ENCODE measurements at places on chromosomes 6 and 20. TPM values are rescaled to one million over a fixed set of nuclear protein-coding genes. Genes with fewer than 3 reads are reported as not detected.

DNA sequence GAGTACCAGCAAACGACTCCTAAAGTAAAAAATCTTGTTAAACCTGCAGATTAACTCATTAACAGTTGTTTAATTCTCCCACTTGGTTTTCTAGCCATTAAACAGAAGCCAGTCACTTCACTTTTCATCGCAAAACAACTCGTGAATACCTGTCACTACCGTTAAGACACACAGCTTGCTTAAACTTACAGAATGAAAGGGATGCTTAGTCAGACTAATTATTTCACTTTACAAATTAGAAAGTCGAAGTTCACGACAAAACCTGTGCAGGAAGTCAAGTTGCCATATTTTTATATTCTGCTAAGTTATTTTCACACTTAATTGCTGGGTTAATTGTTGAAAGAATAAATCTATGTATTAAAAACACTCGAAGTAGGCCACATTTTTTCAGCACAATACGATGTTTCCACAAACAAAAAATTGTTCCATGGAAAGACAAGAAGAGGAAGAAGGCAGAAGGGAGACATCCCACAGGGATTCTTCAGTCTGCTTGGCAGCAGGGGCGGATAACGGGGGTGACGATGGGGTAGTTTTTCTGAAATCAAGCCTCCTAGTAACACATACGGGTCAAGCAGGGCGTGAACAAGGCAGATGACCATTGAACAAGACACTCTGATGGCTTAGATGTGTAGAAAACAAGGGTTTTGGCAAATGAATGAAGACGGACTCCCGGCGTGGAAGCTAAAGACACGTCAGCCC lies 933 bp downstream of the SSR1 start:
- DNase-seq: no peak
- peak overlapping the region; percentile 100 for H3K4me3 ChIP-seq
- H3K4me1 ChIP-seq: peaks cover 46% of the 10 kb centered on the region
- H3K36me3 ChIP-seq: peaks cover 23% of the 10 kb centered on the region
- no peaks in the 10 kb centered on the region for H3K27me3 ChIP-seq
- H3K27ac ChIP-seq: peak overlapping the region; percentile 97

- H3K4me1 ChIP-seq: peaks cover 44% of the 10 kb centered on the region
- no peak for DNase-seq
- H3K27me3 ChIP-seq: no peaks in the 10 kb centered on the region
- no peak overlapping the region for H3K4me3 ChIP-seq
- H3K36me3 ChIP-seq: no peaks in the 10 kb centered on the region
- no peak overlapping the region for H3K27ac ChIP-seq
These were observed 1.4 kb upstream of the RRBP1 start for GRCh38 chr20:17683218-17684076.

DNA sequence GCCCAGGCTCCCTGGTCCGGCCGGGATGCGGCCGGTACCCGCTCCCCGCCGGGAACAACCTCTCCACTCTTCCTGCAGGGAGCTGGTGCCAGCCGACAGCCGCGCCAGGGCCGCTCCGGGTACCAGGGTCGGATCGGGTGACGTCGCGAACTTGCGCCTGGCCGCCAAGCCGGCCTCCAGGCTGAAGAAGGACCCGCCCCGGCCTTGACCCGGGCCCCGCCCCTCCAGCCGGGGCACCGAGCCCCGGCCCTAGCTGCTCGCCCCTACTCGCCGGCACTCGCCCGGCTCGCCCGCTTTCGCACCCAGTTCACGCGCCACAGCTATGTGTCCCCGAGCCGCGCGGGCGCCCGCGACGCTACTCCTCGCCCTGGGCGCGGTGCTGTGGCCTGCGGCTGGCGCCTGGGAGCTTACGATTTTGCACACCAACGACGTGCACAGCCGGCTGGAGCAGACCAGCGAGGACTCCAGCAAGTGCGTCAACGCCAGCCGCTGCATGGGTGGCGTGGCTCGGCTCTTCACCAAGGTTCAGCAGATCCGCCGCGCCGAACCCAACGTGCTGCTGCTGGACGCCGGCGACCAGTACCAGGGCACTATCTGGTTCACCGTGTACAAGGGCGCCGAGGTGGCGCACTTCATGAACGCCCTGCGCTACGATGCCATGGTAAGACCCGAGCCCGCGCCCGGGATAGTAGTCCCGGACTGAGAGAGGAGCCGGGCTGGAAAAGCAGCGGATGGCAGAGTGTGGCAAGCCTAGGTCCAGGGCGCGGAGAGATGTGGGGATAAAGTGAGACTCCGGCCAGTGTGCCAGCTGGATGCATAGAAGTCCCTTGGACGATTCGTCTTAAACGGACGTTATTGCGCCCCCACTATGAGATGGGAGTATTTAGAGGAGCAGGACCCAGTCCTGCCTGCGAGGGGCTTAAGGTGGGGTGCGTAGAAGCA lies at the start of gene NT5E:
Gene NT5E (plus strand): TSS at position 266 of the 942 bp plus-strand sequence. CDS start 57 bp downstream, at position 323.
- H3K27ac ChIP-seq: peak within 1 kb of the TSS; percentile 46
- peaks cover 28% of the 10 kb centered on the region for H3K4me1 ChIP-seq
- peak; percentile 94 for DNase-seq
- no peaks in the 10 kb centered on the region for H3K36me3 ChIP-seq
- H3K27me3 ChIP-seq: peaks cover 6% of the 10 kb centered on the region

DNA sequence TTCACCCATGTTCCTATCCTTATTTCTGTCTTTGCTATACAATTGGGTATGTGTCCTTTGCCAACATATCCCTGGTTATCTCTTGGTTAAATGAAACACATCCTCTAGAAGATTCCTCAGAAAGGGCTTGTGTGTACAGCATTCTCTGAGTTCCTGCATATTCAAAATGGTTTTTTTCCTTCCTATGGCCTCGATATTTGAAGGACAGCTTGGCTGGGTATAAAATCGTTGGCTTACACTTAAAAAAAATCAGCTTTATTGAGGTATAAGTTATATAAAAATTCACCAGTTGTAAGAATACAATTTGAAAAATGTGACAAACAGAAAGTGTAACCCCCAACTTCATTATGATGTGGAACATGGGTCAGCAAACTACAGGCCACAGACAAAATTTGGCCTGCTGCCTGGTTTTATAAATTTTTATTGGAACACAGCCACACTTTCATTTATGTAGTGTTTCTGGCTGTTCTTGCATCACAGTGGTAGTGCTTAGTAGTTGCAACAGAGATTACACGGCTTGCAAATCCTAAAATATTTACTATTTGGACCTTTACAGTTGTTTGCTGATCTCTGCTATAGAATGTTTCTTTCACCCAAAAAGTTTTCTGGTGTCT lies 16.7 kb downstream of the PCMT1 start:
- no peaks in the 10 kb centered on the region for H3K36me3 ChIP-seq
- no peak for DNase-seq
- no peak overlapping the region for H3K27ac ChIP-seq
- peaks cover 12% of the 10 kb centered on the region for H3K4me1 ChIP-seq
- H3K4me3 ChIP-seq: no peak overlapping the region
- no peaks in the 10 kb centered on the region for H3K27me3 ChIP-seq

GRCh38 chr6:156760377-156760776 lies 16.8 kb upstream of the ARID1B start:
- no peak overlapping the region for H3K4me3 ChIP-seq
- H3K27me3 ChIP-seq: no peaks in the 10 kb centered on the region
- DNase-seq: no peak
- H3K27ac ChIP-seq: no peak overlapping the region
- no peaks in the 10 kb centered on the region for H3K4me1 ChIP-seq

DNA sequence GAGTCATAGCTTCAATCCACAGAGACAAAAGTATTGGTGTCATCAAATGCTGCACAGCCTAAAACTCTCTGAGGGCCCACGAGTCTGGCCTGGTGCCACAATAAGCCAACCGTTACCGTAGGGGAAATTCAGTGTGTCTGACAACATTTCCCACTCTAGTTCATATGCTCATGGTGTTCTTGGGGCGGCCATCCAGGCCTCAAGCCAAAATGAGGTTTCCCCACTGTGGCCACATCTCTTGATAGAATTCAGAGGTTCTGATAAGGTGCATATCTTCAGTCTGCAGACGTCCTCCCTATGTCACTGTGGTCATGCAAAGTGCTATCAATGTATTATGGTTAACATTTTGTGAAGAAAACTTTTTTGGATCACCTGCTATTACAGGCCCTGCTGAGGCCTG lies 627.7 kb downstream of the QKI start:
- H3K4me1 ChIP-seq: no peaks in the 10 kb centered on the region
- H3K27me3 ChIP-seq: no peaks in the 10 kb centered on the region
- no peak for DNase-seq
- no peaks in the 10 kb centered on the region for H3K36me3 ChIP-seq
- H3K4me3 ChIP-seq: no peak overlapping the region

DNA sequence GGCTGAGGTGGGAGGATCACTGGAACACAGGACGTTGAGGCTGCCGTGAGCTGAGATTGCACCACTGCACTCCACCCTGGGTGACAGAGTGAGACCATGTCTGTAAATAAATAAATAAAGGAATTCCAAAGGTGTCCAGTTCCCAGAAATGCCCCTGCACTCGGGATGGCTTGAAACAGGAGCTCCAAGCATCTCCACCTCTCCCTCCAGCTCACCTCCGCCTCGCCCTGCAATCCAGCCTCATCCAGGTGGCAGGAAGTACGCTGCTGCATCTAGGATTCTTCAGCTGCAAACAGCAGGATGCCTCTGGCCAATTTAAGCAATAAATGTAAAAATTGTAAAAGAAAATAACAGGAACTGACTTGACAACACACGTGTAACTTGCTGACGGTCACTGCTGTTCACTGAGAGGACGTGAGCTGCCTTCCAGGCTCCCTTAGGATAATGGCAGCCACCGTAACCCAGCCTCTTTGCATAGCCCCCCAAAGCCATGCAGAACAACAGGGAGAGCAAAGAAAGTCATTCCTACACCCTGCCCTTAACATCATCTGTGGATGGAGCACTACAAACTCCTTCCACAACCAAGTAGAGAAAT lies 11.4 kb upstream of the GRM4 start:
- no peak for DNase-seq
- H3K27me3 ChIP-seq: no peaks in the 10 kb centered on the region
- H3K27ac ChIP-seq: no peak overlapping the region
- no peaks in the 10 kb centered on the region for H3K36me3 ChIP-seq
- peaks cover 6% of the 10 kb centered on the region for H3K4me1 ChIP-seq

DNA sequence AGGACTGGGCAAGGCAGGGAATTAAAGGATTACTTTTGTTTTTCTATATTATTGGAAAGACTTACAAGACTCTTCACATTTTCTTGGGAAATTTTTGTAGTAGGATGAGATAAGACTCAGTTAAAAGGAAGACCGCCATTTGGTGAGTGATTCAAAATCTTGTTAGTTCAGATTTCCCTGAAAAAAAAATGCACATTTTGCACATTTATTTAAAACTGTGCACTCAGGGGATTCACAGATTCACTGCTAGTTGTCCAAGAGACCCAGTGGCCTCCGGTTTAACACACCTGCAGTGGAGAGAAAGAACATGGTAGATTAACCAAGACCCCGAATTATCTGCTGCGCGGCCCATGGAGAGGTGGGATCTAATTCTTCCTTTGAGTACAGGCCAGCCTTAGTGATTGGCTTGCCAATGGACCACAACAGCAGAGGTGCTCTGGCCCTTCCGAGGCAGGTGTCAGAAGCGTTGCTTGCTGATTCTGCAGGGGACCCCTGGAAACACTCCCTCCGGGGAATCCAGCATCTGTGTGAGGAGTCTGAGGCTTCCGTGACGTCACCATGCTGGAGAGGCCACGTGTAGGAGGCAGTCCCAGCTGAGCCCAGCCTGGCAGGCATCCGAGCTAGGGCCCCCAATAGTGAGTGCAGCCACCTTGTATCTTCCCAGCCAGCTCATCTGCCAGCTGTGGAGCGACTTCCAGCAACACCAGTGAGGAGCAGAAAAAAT lies 68.9 kb downstream of the ZNF217 start:
- DNase-seq: no peak
- no peaks in the 10 kb centered on the region for H3K27me3 ChIP-seq
- no peaks in the 10 kb centered on the region for H3K4me1 ChIP-seq

DNA sequence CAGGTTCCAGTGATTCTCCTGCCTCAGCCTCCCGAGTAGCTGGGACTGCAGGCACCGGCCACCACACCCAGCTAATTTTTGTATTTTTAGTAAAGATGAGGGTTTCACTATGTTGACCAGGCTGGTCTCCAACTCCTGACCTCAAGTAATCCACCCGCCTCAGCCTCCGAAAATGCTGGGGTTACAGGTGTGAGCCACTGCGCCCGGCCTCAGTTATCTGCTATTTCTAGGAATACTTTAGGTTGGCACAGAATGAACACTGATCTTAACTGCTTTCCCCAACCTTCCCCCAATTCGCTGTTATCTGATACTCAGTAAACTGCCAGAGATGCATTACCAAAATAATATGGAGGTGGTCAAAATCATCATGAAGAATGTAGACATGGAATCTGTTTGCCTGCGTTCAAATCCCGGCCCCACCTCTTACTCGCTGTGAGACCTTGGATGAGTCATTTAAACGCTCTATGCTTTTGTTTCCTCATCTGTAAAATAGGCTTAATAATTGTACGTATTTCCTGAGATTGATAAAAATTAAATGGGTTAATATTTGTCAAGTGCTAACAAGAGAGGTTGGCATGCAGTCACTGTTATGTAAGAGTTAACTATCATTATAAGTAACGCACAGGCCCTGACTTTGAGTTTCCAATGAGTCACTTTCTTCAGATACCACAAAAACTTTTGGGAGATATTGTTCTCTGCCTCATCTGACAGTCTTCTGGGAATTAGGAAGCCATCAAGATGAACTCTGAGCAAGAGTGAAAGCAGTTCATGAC lies 44.5 kb upstream of the NCOA3 start:
- DNase-seq: no peak
- H3K4me1 ChIP-seq: peaks cover 6% of the 10 kb centered on the region
- H3K4me3 ChIP-seq: no peak overlapping the region
- H3K27me3 ChIP-seq: no peaks in the 10 kb centered on the region
- no peak overlapping the region for H3K27ac ChIP-seq
- H3K36me3 ChIP-seq: no peaks in the 10 kb centered on the region

DNA sequence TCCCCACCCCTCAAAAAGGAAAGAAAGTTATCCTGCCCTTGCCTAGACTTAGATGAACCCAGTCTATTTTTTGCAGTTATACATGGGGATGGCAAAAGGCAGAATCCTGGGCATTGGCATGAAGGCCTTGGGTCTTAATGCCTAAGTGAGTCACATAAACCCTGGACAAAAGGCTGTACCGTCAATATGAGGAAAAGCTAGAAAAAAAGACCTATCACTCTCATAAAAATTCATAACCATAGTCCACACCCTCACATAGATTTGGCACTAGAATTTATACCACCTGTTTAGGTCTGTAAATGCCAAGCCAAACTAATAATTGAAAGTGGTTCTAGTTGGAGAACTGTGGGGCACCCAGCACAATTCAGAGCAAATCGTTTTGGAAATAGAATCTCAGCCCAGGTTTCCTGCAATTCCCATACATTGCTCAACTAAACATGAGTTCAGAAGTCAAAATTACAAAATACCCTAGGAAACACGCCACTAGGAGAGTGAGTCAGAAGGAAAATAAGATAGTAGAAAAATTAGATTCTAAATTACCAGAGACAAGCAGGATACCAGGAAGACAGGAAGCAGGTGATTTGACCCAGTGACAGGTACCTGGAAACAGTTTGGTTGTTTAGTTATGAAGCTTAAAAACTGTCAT lies 70.4 kb upstream of the FUCA2 start:
- no peaks in the 10 kb centered on the region for H3K36me3 ChIP-seq
- no peak overlapping the region for H3K27ac ChIP-seq
- H3K4me1 ChIP-seq: no peaks in the 10 kb centered on the region
- no peaks in the 10 kb centered on the region for H3K27me3 ChIP-seq
- H3K4me3 ChIP-seq: no peak overlapping the region
- no peak for DNase-seq

The PRR18 gene
- 0.77 TPM for total RNA-seq

The HLA-DQA2 gene
- not detected for total RNA-seq

The DEFB132 gene
- not detected for total RNA-seq
